ENCODE measurements at places on chromosomes 2 and 18. TPM values are rescaled to one million over a fixed set of nuclear protein-coding genes. Genes with fewer than 3 reads are reported as not detected.

GRCh38 chr2:34266908-34267697, 668.0 kb upstream of the FAM98A start:
- DNase-seq = no peak

Gene ST8SIA5
- 0.29 TPM for total RNA-seq

Gene CENPA
- 1.3 TPM for total RNA-seq

GRCh38 chr2:7191932-7192331, 274.7 kb downstream of the RNF144A start:
- DNase-seq = no peak

Gene SAG
- not detected for total RNA-seq

GRCh38 chr2:175743011-175743410, 259.1 kb downstream of the LNPK start:
- DNase-seq = no peak

Gene DYSF
- total RNA-seq = 12.8 TPM

DNA sequence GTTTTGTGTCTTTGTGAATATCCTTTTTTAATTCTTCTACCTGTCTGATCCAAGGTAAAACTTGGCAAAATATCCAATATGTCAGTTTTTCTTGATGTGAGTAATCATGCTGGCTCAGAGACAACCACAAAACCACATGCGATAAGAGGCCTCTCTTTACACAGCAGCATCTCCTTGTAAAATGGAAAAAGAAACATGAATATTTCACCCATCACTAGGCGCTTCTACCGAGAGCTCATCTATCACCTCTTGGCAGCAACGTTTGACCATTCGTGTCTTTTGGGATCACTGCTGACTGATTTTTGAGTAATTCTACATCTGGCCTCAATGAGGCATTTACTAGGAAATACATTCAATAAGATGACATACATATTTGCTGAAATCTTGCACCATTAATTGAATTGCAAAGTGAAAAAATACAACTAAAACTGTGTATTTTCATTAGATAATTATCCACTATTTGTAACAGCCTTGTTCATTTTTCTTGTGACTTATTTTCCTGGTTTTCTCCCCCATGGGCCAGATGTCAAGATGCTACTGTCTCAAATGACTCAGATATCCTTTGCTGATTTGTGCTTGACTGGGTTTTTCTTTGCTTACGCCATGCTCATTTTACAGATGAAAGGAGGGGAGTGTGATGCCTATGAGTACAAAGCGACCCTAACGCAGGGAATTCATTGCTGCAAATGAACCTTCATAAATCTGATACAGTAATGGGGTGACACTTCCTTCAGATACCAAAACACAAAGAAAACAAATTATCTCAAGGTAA, 467.5 kb downstream of the FBXO15 start:
- DNase-seq = no peak

Gene AKAIN1
- total RNA-seq = not detected

GRCh38 chr2:119821266-119821665, 61.5 kb downstream of the PTPN4 start:
- no peak for DNase-seq

Gene DNPEP
- total RNA-seq = 58.5 TPM

Gene KCNE4
- 7.4 TPM for total RNA-seq

GRCh38 chr2:217932803-217933616, 69.8 kb downstream of the TNS1 start:
- DNase-seq = no peak

DNA sequence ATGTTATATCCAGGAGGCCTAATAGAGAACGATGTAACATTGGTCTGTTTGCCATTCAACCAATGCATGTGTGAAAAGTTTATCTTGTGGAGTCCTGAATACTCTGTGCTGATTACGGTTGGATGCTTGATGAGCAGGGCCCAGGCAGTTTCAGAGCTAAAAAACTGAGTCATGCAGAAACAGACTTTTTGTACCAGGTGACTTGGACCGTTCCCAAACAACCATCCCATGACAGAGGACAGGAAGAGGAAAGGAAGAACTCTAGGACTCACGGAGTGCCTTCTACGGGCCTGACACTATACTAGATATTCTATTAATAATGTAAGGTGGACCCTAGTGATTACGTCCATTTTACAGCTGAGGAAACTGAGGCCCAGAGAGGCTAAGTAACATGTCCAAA, 142.1 kb downstream of the ARHGAP28 start:
- no peak for DNase-seq

Gene LYPD1
- total RNA-seq = 14.6 TPM

All from mucosa of gallbladder (tissue), 1 donor.